Pancreas (tissue), 10 donors: ENCODE measurements at places on chromosomes 16 and 17. TPM values are rescaled to one million over a fixed set of nuclear protein-coding genes. Genes with fewer than 3 reads are reported as not detected.

The CD7 gene
- total RNA-seq = 1.3 TPM

The RAB11FIP4 gene
- 42.7 TPM for total RNA-seq

DNA sequence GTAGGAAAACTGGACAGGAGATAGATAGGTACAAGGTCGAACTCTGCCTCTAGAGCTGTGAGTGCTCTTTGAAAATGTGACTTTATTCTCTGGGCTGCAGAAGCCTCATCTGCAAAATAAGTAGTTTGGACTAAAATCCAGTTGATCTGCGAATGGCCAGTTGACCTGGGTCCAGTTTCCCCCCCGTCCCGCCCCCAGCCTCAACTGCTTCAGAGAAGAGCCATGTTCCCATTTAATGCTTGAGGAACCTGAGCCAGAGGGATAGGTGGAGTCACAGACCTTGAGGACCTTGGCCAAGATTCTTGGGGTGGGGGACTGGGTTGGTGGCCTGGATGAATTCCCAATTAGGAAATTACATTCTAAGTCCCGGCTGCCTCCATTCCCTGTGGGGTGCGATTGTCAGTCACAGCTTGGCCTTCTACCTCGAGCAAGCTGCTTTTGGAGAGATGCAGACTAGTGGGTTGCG lies 14.1 kb downstream of the TBX2 start:
- DNase-seq = no peak

The TBC1D3I gene
- 0.55 TPM for total RNA-seq

The KLHL10 gene
- total RNA-seq = not detected

The USP31 gene
- total RNA-seq = 7.0 TPM
